IMR-90 (cell line): ENCODE measurements at places on chromosomes 6 and 20. TPM values are rescaled to one million over a fixed set of nuclear protein-coding genes. Genes with fewer than 3 reads are reported as not detected.

- DNase-seq, result no peak
Observed at GRCh38 chr20:3887876-3888620, 1.1 kb upstream of the PANK2 start.

DNA sequence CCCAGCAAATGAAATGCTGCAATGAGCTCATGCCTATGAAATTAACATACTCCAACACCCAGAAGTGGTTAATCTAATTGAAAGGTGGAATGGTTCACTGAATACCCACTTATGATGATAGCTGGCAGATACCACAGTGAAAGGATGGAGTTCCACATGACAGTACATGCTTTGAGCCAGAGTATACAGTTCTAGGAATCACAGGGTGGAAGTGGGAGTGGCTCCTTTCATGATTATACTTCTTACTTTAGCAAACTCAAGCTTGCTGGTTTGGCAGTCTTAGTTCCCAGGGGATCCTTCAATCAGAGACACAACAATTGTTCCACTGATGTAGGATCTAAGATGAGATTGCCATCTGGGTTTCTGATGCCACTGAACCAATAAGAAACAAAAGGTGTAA lies 21.5 kb downstream of the CD164 start:
- no peak for DNase-seq

- DNase-seq, result no peak
Observed at GRCh38 chr20:45346851-45347250, 1.4 kb downstream of the SDC4 start.

DNA sequence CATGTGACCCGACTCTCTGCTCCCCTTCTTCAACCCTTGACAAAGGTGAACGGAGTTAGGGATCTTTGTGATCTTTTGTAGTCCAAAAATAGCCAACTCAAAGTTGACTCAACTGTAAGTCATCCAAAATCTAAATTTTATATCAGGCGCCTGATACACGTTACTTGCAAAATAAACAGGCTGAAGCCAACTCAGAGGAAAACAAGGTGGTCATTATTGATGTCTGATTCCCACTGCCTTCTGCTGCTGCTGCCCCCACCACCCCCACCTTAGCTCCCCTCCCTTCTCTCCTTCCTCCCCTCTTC lies 13.2 kb upstream of the RNF8 start:
- peak; percentile 57 for DNase-seq

DNA sequence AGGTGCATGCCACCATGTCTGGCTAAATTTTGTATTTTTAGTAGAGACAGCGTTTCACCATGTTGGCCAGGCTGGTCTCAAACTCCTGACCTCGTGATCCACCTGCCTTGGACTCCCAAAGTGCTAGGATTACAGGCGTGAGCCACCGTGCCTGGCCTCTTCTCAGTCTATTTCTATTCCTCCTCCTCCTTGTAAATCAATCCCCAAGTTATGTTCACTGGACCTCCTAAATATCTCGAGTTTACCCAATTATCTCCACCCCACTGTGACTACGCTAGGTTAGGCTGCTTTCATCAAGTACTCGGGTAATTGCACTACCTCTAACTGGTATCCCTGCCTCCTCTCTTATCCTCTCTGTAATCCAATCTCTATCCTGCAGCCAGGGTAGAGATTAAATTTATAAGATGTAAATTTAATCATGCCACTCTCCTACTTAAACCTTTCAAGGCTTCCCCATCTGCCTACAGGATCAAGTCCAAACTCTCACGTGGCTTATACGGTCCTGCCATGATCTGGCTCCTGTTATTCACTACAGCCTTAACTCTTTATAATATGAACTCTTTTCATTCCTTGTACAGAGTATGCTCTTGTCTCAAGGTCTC lies 837 bp upstream of the MAD2L1BP start:
- no peak for DNase-seq

DNA sequence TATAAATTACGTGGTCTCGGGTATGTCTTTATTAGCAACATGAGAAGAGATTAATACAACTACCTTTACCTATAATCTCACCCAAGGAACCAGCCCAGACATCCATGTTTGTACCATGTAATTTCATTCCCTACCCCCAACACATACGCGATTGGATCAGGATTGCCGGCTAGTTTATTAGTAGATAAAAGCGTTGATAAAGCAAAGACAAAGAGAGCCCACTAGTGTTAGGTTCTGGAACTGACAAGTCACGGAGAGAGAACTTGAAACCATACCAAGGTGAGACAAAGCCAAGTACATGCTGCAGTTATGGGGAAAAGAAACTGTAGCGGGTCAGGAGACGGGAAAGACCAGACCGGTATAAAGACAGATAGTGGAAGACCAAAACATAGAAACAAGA lies 37.4 kb upstream of the FAM135A start:
- no peak for DNase-seq

DNA sequence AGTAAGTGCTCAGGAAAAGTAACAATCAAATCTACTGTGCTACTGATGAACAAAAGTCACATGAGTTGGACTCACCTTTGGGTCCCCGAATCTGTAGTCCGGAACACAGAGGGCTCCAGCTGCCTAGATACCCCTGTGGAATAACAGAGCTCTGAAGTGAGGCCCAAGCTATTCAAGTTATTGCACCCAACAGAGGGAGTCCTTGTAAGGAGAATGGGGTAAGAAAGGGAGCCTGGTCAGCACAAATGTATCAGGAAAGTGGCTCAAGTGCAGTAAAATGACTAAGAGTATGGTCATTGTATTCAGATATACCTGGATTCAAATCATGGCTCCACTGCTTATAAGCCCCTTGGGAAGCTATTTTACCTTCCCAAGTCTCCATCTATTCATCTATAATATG lies 20.9 kb downstream of the EDN1 start:
- no peak for DNase-seq

GRCh38 chr6:109165392-109165974 lies 70.2 kb downstream of the CEP57L1 start:
- DNase-seq, result peak; percentile 70

- peak; percentile 84 for DNase-seq
Observed at GRCh38 chr20:10447028-10447427, 11.9 kb downstream of the SLX4IP start.

GRCh38 chr6:157014871-157015270 lies 237.7 kb downstream of the ARID1B start:
- no peak for DNase-seq

FHL5 gene
- total RNA-seq, result not detected in 2 replicates

COL20A1 gene
- not detected in 2 replicates for total RNA-seq

SLC23A2 gene
- total RNA-seq, result 10.2 and 11.1 TPM in 2 replicates
